ENCODE measurements at places on chromosomes 5 and 9. TPM values are rescaled to one million over a fixed set of nuclear protein-coding genes. Genes with fewer than 3 reads are reported as not detected.

- no peak for DNase-seq
Observed at GRCh38 chr5:179749857-179750508, 17.4 kb downstream of the MAML1 start.

- no peak for DNase-seq
Observed at GRCh38 chr5:160167624-160168165, 48.4 kb upstream of the PWWP2A start.

GRCh38 chr5:135890867-135891266, 4.8 kb downstream of the IL9 start:
- DNase-seq, result no peak

Gene ADAMTSL2
- not detected for total RNA-seq

DNA sequence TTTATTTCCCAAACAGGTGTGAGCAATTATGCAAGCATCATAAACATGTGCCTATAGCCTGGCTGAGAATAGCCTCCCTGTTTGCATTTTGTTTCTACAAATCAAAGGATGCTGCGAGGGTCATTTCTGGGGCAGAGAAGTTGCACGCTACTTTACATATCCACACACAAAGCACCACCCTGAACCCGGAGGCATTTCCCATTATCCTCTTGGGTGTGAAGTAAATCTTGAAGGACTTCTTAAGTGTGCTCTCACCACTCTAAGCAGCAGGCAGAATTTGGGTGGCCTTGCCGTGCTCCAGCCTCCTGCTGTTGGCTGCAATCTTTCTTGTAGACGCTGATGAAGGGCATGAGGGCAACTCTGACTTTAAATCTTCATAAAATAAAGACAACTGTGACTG, 124.0 kb upstream of the TLE4 start:
- no peak for DNase-seq

DNA sequence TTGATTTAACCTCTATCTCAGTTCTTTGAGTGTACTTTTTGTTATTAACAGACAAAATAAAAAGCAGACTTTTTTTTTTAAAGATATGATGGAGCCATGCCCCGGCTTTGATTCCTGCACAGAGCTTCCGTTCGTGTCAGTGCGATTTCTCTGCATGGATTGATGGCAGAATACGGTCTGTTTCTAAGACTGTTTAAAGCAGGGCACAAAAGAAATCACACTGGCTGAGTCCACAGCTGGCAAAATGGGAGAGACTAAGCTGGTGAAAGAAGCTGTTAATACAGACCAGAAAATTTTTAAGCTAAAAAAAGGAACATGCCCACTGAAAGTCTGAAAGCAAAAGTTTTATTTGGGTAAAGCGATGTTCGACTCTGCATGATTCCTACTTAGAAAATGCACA, 501.4 kb upstream of the WWC1 start:
- DNase-seq, result no peak

DNA sequence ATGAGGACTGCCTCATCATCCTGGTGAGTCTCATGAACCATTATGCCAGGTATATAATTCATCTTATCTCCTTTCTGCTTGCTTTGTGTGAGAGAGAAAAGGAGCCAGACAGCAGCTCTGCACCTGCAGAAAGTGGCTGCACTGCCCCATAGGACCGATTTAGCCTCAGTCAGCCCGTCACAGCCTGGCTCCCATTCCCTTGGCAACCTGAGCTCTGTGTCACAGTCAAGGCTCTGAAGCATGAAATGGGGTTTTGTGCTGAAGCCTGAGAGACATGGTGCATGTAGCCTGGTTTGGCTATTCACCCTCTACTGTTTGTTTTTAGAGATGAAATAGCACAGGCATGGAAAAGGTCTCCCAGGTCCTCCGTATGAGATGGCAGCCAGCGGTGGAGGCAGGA, 198.3 kb downstream of the KCTD16 start:
- no peak for DNase-seq

DNA sequence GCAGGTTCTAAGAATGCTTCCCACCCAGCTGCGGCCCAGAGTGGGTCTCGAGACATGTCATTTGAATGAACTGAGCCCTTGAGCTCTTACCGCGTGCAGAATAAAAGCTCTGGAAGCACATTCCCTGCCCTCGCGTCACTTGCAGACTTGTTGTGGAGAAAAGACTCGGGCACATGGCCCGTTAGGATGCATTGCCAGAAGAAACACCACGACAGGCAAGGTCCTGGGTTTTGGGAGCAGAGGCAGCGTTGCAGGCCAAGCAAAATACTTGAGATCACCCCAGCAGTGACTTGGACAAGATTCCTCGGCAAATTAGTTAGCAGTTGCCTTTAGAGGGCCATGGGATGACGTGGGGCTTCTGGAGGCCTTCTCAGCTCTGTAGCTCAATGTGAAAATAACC, 170.8 kb upstream of the MSX2 start:
- DNase-seq, result no peak

GRCh38 chr5:150338546-150338945, 19.0 kb upstream of the TCOF1 start:
- DNase-seq, result no peak

GRCh38 chr9:125995706-125996105, 248.5 kb downstream of the PBX3 start:
- no peak for DNase-seq

Gene PCDHB11
- under 0.01 TPM for total RNA-seq

DNA sequence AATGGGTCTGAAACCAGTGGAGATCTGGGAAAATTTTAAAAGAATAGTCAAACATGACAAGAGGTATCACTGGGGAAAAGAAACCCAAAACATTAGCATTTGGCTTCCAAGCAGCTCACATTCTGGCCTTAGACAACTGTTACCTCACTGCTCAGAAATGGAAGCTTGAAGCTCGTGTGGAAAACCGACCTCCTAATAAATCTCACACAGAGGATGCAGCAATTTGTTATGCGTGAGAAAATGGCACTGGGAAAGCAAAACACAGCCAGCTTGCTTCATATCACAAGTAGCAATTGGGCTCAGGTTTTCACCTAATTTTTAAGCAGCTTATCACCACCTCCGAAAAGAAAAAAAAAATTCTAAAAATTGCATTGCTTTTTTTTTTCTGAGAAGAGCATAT, 103.3 kb upstream of the TAS2R1 start:
- peak; percentile 38 for DNase-seq

Gene BTNL8
- not detected for total RNA-seq

DNA sequence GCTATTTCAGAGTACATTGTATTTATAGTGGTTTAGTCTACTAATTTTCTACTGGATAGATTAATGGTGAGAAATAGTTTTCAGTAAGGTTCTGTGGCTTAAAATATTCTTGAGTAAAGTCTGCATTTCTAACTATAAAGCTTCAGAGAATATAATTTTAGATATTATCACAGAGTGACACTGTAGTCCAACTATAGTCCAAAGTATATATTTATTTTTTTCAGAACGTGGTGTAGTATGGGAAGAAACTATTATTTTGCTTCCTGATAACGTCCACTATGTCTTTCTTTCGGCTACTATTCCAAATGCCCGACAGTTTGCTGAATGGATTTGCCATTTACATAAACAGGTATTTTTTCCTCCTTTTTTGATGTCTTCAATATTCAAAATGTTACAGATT, 35.3 kb downstream of the MTREX start:
- DNase-seq, result no peak

DNA sequence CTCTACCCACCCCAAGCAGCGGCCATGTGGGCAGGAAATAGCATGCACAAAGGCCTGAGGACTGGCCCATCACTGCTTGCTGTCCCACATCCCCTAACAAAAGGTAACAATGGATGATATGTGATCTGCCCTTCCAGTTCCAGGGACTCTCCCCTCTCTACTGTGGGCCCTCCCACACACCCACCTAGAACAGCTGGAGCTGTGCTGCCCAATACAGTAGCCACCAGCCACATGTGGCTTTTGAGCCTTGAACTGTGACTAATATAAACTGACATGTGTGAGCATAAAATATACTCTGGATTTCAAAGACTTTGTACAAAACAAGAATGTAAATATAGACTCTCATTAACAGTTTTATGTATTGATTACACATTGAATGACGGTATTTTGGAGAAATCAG, 78.1 kb downstream of the C5orf15 start:
- DNase-seq, result no peak

GRCh38 chr9:127209948-127210640, 54.5 kb upstream of the GARNL3 start:
- no peak for DNase-seq

DNA sequence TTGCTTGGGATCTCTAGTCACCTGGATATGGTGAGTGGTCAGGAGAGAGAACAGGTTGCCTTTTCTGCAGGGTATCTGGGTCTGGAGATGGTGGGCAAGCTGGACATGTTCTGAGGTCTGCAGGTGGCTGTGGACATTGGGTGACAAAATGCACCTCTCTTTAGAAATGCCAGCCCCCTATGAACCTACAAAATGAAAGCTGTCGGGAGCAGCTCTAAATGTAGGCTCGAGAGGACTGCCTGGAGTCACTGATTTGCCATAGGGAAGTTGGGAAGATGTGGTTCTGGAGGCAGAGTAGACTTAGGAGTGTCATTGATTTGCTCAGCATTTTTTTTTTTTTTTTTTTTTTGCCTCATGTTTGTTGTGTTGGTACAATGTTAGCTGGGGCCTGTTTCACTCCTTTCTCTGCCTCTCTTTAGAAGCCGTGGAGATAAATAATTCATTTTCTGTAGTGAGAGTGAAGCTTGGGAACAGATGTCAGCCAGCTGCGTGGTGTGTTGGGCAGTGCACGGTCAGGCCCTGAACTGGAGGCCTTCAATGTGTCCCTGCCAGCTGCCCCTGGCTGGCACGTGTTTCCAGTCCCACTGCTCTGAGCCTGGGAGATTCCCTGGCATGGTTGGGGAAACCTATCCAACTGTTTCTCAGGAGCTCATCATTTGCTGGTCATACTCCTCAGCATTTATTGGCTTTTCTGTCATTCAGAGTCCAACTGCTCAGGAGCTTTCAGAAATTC, 5.4 kb downstream of the RGS3 start:
- DNase-seq, result no peak

DNA sequence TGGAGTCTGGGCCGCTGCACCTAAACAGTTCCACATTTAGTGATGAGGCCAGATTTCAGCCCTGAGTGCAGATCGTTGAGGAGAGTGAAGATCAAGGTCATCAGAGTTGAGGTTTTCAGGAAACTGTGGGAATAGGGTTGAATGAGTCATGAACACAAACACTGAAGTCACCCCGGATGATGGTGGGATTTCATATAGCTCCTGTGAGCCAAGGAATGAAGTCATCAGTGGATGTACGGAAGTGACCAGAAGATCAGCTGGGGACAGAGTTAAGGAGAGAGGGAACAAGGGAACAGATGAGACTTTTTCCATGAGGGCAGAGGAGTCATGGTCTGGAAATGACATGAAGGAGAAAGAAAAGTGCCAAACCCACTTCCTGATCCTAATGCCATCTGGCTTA, 36.5 kb downstream of the PALM2AKAP2 start:
- DNase-seq, result peak; percentile 100

DNA sequence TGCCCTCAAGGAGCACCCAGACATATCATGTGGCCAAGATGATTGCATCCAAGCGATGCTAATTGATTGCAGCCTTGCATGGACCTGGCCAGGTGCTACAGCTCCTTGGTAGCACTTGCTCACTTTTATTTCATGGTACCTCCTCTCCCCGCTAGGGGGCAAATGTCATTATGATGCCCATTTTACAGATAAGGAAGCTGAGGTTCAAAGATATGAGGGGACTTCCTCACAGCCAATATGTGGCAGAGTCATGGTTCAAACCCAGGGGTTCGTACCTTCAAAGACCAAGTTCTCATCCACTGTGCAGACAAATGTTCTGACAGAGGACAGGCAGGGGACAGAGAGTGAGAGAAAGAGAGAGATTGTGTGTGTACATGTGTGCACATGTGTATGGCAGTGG, 21.9 kb upstream of the KCNMB1 start:
- DNase-seq, result no peak

GRCh38 chr9:27247756-27248155, 49.2 kb downstream of the EQTN start:
- DNase-seq, result peak; percentile 59

DNA sequence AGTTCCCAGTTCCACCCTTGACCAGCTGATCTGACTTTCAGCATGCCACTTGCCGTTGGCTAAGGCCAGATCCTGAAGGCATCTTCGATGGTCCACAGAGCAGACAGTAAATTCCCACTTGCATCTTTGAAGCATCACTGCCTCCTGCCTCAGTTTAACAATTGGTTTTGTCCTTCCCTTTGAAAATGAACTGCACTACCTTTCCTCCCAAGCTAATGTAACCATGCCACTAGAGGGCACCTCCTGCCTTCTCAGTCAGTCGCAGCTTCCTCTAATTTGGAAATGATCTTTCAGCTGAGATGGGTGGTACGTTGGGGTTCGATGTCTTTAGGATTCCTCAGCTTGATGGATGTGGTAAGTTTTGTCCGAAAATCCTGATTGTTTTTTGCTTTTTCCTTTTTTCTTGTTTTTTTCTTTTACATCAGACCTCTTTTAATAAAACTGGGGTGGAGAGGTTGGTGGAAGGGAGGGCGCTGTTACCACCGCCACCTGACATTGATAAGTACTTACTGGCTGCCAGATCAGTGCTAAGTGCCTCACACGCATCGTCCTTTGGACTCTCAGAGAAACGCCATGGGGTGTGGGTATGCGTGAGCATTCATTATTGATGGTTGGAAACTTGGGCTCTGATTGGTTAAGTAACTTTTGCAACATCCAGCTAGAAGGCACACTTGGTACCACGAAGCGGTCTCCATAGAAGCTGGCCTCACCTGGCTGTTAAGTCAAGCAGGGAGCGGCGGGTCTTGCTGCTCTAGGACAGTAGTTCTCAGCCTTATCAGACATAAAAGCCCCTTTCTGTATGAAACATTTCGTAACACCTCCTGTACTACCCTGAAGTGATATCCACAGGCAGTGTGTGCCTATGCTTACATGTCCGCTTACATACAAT, 16.9 kb downstream of the PTTG1 start:
- DNase-seq, result peak; percentile 60

- peak; percentile 58 for DNase-seq
Observed at GRCh38 chr5:115309751-115310370, 13.4 kb upstream of the CCDC112 start.

- DNase-seq, result no peak
Observed at GRCh38 chr5:23274171-23274570, 233.2 kb upstream of the PRDM9 start.
